Stimulated activated CD8-positive, alpha-beta memory T cell treated with anti-CD3 and anti-CD28 coated beads, Interleukin-15, amount 100 ng/mL, for 4 hours (primary cell): ENCODE measurements at places on chromosomes 2 and 18.

GRCh38 chr2:225414902-225415301, 15.4 kb downstream of the NYAP2 start:
- no peak for DNase-seq

GRCh38 chr2:168159754-168160585, 87.4 kb downstream of the STK39 start:
- no peak for DNase-seq

GRCh38 chr2:172373766-172374165, 53.6 kb upstream of the ITGA6 start:
- DNase-seq = no peak

DNA sequence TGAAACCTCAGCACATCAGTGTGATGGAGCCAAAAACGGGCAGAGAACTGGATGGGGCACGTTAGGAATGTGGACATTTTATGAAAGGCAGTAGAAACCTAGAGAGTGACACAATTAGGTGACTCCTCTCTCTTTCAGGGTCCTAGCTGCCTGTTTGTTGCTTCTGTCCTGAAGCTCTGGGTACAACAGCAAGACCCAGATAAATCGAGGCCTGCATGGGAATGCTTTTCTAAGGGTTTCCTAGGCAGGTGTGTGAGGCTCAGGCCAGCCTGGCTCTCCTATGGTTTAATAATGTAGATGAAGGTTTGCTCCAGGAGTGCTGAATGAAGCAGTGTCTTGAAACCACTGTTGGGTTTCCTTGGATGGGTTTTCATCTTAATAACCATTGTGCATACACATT, 517.1 kb upstream of the RAB6C start:
- no peak for DNase-seq

- DNase-seq = no peak
These were observed 52.6 kb downstream of the VRK2 start for GRCh38 chr2:58099096-58099769.
